OCI-M1 (cell line): ENCODE measurements at places on chromosomes 3 and 15.
A peak's percentile ranks its signal among the peaks of the same experiment; 100 is the strongest.

- peak; percentile 92 for DNase-seq
Measured at GRCh38 chr15:78065284-78065872, 12.1 kb downstream of the TBC1D2B start.

- no peak for DNase-seq
Measured at GRCh38 chr3:123153125-123154019, 48.4 kb upstream of the SEC22A start.

- DNase-seq = no peak
Measured at GRCh38 chr3:31410411-31410810, 122.3 kb upstream of the STT3B start.

- peak; percentile 67 for DNase-seq
Measured at GRCh38 chr15:98703126-98703685, 54.9 kb downstream of the IGF1R start.

GRCh38 chr3:172038798-172039435, 461 bp upstream of the FNDC3B start:
- peak; percentile 42 for DNase-seq

DNA sequence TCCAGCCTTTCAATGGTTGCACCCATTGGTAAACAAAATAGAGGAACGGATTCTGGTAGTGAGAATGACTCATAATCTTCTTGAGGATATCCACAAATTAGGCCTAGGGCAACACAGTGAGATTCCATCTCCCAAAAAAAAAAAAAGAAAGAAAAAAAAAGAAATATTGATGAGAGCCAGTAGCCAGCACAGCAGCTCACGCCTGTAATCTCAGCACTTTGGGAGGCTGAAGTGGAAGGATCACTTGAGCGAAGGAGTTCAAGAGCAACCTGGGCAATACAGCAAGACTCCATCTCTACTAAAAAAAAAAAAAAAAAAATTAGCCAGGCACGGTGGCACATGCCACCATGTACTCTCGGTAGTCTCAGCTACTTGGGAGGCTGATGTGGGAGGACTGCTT, 51.9 kb downstream of the DENND4A start:
- no peak for DNase-seq

GRCh38 chr3:57057351-57057750, 3.1 kb upstream of the SPATA12 start:
- DNase-seq = no peak

- peak; percentile 65 for DNase-seq
Measured at GRCh38 chr3:16311960-16312451, 47.0 kb downstream of the OXNAD1 start.

DNA sequence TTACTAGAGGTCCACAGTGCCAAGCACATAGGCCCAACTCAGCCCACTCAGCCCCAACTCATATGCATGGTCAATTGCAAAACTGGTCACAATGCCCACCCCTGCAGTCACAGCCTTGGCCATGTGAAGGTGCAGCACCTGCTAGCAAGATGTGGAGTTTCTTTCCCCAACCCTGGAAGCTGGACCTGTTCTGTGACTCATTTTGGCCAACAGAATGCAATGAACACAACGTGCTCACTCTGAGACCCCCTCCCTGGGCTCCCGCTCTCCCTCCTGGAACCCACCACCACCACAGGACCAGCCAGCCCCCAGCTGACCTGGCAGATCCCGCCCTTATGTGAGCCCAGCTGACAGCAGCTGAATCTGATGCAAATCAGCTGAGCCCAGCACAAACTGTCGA, 34.4 kb downstream of the ALDH1L1 start:
- DNase-seq = no peak

GRCh38 chr3:38332201-38332600, 14.4 kb upstream of the XYLB start:
- DNase-seq = peak; percentile 61

DNA sequence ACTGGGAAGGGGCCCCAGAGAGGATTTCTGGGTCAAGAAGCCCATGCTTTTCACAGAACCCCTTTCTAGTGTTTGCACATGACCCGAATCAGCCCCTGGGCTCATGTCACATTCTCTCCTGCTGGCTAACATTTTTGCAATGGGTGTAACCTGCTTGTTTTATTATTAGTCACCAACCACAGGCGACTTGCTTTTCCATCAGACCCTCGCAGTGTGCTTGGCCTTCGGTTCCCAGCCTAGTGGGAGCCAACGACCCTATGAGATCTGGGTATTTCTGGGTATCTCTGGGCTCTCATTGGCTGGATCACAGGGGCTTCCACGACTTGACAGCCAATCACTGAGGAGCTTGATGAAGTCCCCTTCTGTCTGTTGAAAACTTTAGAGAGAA, 11.0 kb upstream of the FBLN2 start:
- DNase-seq = no peak

DNA sequence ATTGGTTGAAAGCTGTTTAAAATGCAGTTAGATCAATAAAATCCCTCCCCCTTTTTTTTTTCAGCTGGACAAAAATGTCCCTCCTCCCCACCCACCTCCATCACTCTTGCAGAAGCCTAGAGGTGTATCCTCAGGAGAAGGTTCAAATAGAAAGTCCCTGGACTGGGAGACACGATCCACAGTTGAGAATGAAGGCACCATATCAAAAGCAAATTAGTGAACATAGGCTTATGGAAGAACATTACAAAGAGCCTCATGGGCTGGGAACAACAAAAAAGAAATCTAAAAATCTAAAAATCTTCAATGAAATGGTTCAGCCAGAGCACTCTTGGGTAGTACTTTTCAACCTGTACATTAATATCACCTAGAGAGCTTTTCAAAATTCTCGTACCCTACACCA, 46.2 kb downstream of the GHSR start:
- DNase-seq = no peak

- no peak for DNase-seq
Measured at GRCh38 chr15:73909651-73910050, 16.6 kb upstream of the LOXL1 start.

DNA sequence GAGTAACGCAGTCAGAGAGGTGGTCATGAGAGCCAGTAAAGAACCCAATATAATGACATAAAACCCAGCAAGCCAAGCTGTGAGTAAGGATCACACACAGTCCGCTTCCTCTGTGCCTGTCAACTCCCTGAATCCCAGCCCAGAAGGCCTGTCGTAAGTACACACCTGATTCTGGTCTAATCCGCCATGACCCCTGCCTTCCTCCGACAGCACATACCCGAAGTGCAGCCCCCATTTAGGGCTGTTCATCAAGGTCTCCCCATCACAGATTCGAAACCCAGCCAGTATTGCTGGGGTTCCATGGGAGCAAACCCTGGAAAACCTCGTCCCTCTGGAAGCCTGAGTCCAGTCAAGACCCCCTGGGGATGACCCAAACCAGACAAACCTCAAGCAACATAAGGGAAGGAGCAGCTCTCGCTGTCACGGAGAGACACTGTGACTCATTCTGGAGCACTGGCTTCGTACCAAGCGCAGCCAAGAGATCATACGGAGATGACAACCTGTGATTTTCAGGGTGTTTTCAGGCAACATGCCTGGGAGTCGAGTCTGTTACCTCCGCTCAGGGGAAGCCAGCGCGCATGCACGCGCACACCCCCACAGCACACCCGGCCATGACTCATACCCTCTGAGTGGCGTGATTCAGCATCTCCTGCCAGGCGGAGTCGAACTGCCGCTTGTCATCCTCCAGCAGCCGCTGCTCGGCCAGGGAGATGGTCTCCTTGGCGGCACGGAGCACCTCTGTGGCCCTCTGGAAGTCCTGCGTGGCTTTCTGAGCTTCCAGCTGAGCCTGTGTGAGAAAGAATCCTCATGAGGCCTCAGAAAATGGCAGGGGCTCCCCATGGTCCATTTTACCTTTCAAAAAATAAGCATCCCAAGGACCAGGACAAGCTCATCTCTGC, 63.0 kb downstream of the SH3BP5 start:
- DNase-seq = peak; percentile 95
